T-helper 17 cell (primary cell): ENCODE measurements at places on chromosomes 2 and 18. TPM values are rescaled to one million over a fixed set of nuclear protein-coding genes. Genes with fewer than 3 reads are reported as not detected.
A peak's percentile ranks its signal among the peaks of the same experiment; 100 is the strongest.

DNA sequence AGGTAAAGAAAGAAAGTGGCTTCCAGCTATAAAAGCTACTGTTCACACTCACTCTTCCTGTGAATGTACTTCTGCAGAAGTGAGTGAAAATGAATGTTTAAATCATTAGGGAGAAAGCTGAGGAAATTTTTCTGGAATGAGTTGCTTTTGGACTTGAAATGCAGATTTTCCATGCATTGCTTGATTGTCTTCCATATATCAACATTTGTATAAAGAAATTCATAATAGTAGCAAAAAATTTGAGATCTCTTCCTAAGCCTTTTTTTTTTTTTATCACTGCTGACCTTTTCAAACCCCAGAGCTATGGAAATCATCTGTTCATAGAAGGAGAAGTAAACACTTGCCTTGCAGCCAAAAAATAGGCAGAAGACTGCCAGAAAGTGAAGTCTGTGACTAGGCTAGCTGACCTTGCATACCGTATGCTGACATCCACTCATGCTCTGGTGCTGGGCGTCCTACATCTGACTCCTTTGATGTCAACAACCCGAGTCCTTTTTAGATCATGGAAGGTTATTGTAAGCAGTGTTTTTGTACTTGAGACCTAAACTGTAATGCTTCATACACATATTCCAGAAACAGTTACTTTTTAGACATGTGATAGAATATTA lies 154.5 kb upstream of the RASGRP3 start:
- no peaks in the 10 kb centered on the region for H3K36me3 ChIP-seq
- H3K4me1 ChIP-seq: peaks cover 18% of the 10 kb centered on the region
- DNase-seq: no peak
- no peak overlapping the region for H3K27ac ChIP-seq
- peak overlapping the region; percentile 43 for H3K4me3 ChIP-seq

DNA sequence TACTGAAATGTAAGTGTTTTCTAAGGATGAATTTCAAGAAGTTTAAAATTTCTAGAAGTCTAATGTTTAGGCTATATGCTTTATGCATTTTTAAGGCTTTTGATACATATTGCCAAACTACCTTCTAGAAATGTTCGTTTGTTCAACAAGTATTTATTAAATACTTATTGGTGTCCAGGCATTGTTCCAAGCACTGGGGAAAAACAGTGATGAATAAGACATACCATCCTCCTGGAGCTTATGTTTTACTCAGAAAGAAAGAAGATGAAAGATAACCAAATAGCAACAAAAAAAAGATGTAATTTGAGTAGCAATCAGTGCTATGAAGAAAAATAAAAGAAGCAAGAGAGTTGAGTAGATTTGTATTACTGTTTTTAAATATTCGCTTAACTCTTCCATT lies 692.9 kb downstream of the SLC4A3 start:
- H3K4me3 ChIP-seq: no peak overlapping the region
- H3K4me1 ChIP-seq: no peaks in the 10 kb centered on the region
- no peaks in the 10 kb centered on the region for H3K36me3 ChIP-seq
- DNase-seq: no peak
- no peaks in the 10 kb centered on the region for H3K27me3 ChIP-seq
- H3K27ac ChIP-seq: no peak overlapping the region

GRCh38 chr2:4840791-4841190 lies 851.4 kb upstream of the SOX11 start:
- DNase-seq: no peak
- no peaks in the 10 kb centered on the region for H3K4me1 ChIP-seq
- H3K27me3 ChIP-seq: no peaks in the 10 kb centered on the region
- H3K4me3 ChIP-seq: no peak overlapping the region
- no peak overlapping the region for H3K27ac ChIP-seq

DNA sequence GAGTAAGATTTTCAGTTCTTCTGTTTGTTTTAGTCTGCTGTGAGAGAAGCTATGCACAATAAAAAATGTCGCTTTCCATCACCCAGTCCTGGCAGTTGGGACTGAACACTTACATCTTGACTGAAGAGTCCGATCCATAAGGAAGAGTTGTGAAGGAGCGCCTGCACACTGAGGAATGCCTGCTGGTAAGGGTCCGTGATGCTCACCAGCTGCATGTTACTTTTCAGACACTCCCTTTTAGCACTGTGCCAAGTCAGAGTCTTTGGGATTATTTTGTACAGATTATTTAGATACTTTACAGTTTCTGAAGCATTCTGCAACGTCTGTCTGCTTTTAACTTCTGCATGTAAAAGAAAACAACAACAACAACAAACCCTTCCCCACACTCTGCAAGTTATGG lies 42.6 kb upstream of the CD302 start:
- no peaks in the 10 kb centered on the region for H3K4me1 ChIP-seq
- no peaks in the 10 kb centered on the region for H3K27me3 ChIP-seq
- H3K27ac ChIP-seq: no peak overlapping the region
- H3K4me3 ChIP-seq: no peak overlapping the region
- peaks cover 4% of the 10 kb centered on the region for H3K36me3 ChIP-seq

- H3K4me3 ChIP-seq: no peak overlapping the region
- no peaks in the 10 kb centered on the region for H3K27me3 ChIP-seq
- no peak for DNase-seq
- H3K36me3 ChIP-seq: no peaks in the 10 kb centered on the region
- H3K27ac ChIP-seq: peak overlapping the region; percentile 32
Measured at GRCh38 chr2:20585710-20586594, 64.9 kb downstream of the HS1BP3 start.

- H3K27me3 ChIP-seq: no peaks in the 10 kb centered on the region
- peaks cover 10% of the 10 kb centered on the region for H3K36me3 ChIP-seq
- H3K27ac ChIP-seq: no peak overlapping the region
- DNase-seq: no peak
- peaks cover 34% of the 10 kb centered on the region for H3K4me1 ChIP-seq
Measured at GRCh38 chr2:28270456-28271152, 122.1 kb upstream of the FOSL2 start.

The KIF1A gene
- total RNA-seq: not detected

The ZC3H8 gene
- total RNA-seq: 15.3 TPM

DNA sequence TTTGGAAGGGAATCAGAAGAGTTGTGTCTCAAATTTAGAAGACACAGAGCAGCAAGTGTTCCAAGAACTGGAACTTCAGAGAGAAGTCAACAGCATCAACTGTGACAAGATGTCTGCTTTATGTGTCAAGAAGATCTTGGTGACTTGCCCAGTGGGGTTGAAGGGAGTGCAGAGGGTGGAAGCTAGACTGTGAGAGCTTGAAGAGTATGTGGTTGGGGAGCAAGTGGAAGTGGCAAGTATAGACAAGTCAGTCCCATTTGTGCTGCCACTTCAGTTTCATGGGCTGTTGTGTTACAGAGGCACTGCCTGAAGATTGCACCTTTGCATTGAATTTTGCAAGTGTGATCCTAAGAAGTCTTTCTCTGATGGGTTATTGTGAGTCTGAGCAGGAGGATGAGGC lies 68.7 kb upstream of the MC2R start:
- H3K36me3 ChIP-seq: no peaks in the 10 kb centered on the region
- no peak overlapping the region for H3K4me3 ChIP-seq
- H3K27ac ChIP-seq: no peak overlapping the region
- no peaks in the 10 kb centered on the region for H3K27me3 ChIP-seq
- DNase-seq: no peak

The VIL1 gene
- total RNA-seq: 0.32 TPM

DNA sequence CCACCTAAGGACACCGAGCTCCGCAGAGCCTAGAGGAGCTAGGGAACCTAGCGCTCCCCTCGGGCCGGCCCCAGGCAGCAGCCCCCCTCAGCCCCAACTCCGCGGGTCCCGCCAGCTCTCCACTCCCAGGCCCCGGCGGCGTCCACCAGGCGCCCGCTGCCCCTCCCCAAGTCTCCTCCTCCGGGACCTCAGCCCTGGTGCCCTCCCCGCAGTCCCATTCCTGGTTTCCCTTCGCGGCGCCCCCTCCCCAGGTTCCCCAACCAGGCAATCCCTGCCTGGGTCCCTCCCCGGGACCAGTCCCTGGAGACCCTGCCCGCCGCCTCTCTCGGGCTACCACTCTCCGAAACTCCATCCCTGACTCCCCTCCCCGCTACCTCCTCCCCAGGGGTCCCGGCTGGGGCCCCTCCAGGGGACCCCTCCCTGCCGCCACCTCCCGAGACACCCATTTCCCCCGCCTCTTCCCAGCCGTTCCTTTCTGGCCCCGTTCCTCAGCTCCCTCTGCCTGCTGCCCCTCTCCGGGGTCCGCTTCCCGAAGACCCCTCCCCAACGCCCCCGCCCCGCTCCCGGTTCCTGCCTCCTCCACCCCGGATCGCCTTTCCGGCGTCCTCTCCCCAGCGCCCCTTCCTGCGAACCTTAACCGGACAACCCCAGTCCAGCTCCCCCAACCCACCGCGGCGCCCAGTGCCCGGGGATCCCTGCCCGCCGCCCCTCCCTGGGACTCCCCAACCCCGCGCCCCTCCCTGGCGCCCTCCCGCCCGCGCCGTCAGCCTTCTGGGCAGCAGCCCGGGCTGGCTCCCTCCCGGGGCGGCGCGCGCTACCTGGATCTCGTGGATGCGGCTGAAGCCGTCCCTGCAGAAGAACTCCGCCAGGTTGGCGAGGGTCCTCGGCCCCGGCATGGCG lies 678 bp downstream of the CYP27C1 start:
- H3K27me3 ChIP-seq: peaks cover 61% of the 10 kb centered on the region
- H3K36me3 ChIP-seq: peaks cover 8% of the 10 kb centered on the region
- peak overlapping the region; percentile 80 for H3K4me3 ChIP-seq
- H3K4me1 ChIP-seq: peaks cover 15% of the 10 kb centered on the region

The PROKR1 gene
- total RNA-seq: not detected

The BOK gene
- total RNA-seq: not detected

The NHEJ1 gene
- 15.2 TPM for total RNA-seq

The PSTPIP2 gene
- total RNA-seq: 15.8 TPM

DNA sequence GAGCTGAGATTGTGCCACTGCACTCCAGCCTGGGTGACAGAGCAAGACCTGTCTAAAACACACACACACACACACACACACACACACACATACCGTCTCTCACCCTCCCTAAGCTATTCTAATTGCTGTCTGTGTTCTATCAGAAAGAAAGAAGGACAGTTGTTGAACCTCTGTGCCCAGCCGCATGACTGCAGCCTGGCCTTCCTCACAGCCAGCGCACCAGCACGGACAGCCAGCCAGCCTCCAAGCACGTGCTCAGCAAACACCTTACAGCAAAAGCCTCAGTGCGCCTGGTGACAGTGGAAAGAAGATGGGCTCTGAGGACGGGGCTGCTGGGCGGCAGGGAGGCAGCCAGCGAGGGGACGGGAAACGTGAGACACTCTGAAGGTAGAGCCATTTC lies 58.0 kb downstream of the ZNF516 start:
- H3K36me3 ChIP-seq: peaks cover 4% of the 10 kb centered on the region
- H3K27me3 ChIP-seq: no peaks in the 10 kb centered on the region
- no peak for DNase-seq
- peaks cover 19% of the 10 kb centered on the region for H3K4me1 ChIP-seq

The NPHP1 gene
- 0.16 TPM for total RNA-seq

The POTEJ gene
- total RNA-seq: not detected

DNA sequence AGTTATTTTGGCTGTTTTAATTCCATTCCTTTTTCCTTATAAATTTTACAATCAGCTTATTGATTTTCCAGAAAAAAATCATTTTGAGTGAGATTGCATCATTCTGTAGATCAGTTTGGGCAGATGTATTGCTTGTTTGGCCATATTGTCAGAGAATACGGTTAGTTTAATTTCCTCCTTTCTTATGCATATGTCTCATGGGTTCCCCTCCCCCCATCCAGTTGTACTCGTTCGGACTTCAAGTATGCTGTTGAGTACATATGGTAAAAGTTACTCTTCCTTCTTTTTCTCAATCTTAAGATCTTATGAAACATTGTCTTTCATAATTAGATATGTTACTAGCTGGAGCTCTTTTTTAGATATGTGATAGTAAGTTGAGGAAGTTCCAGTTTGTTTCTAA lies 131.2 kb upstream of the TTC27 start:
- DNase-seq: no peak
- peak overlapping the region; percentile 85 for H3K27ac ChIP-seq
- no peaks in the 10 kb centered on the region for H3K4me1 ChIP-seq
- no peak overlapping the region for H3K4me3 ChIP-seq
- H3K27me3 ChIP-seq: no peaks in the 10 kb centered on the region

DNA sequence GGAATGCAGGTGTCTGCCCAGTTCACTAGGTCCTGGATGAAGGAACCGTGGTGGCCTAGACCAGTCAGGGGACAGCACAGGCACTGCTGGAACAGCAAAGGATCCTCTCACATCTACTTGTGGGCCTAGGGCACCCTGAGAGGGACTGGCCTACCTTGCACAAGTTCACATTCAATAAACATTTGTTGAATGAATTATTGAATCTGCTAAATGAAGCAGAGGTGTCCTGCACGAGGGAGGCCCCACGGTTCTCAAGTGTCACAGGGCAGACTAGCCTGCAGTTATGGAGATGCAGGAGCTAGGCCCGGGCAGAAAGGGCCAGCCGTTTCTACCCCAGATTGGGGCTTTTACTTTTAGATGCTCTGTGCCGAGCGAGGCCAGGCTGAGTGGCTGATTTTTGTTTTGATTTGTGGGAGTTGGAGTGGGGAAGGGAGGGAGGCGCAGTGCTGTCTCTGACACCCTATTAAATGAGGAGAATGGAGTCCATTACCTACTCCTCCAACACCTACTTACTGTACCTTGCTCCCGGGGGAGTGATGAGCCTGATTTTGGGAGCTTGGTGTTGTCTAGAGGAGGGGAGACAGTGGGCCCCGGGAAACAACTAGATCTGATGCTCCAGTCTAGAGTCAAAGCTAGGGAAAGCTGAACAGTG lies 18.4 kb downstream of the SH2D6 start:
- DNase-seq: no peak
- H3K36me3 ChIP-seq: no peaks in the 10 kb centered on the region
- H3K4me1 ChIP-seq: peaks cover 15% of the 10 kb centered on the region
- no peaks in the 10 kb centered on the region for H3K27me3 ChIP-seq
